ENCODE measurements at places on chromosomes 11 and 22.

DNA sequence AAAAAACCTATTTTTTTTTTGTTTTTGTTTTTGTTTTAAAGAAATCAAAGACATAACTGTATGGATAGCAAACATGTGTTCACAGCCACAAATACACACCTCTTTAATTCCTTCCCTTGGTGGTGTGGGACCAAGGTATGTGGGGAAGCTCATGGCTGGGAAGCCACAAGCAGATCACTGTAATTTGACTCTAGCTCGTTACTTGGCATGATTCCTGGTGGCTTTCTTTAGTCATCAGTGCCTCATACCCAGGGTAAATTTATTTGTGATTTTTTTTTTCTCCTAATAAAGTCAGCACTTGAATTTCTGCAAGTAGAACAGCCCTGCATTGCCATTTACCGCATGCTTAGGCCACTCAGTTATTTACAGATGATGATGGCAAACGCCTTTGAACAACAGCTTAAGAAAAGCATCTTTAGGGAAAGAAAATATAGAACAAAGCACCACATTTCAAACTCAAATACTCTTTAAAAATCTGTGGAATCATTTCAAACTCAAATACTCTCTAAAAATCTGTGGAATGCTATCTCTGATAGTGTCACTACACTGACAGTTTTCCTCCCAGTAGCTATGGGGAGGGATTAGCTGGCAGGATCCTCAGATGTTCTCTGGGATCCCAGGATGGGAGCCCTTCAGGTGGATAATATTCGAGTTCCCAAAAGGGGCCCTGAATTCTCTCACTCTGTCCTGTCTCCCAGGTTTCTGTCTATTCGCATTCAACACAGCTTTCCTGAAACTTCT is 687.2 kb downstream of the OPCML start:
- no peak for ATAC-seq

DNA sequence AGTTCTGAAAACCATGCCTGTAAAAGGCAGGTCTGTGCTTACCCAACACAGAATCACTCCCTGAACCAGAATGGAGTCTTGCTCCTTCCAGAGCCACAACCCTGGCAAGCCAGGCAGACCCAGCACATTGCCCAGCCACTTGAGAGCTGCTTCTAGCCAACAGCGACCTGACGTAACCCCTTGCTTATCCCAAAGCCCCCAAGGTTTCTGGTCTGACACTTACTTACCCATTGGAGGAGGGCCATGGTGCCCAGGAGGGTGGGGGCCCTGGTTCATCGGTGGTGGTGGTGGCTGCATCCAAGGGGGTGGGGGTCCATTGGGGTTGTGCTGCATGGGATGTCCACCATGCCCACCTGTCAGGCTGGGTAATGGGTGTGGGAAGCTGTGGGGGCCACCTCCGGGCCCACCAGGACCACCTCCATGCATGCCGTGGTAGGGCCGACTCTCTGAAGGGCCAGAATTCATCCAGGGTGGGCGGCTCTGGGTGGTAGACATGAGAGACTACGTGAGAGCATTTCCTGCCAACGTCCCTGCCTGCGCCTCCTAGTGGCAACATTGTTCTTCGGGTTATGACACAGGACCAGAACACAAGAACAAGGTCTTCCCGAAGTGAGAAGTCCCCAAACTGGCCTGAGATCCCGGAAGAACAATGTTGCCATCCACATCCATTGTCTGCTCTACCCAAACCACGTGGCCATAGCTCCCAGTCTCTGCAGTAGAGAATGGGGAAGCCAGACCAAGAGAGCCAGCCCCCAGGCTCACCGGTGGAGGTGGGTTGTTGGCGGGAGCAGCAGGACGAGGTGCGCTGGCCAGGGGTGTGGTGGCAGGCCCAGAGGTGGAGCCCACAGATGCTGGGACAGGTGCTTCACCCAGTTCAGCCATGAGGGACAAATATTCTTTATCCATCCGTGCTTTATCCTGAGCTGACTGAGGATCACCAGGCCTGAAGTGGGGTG is 7.8 kb upstream of the PYGM start:
- ATAC-seq: peak; percentile 63

GRCh38 chr11:13776134-13776815 is 107.8 kb downstream of the FAR1 start:
- no peak for ATAC-seq

DNA sequence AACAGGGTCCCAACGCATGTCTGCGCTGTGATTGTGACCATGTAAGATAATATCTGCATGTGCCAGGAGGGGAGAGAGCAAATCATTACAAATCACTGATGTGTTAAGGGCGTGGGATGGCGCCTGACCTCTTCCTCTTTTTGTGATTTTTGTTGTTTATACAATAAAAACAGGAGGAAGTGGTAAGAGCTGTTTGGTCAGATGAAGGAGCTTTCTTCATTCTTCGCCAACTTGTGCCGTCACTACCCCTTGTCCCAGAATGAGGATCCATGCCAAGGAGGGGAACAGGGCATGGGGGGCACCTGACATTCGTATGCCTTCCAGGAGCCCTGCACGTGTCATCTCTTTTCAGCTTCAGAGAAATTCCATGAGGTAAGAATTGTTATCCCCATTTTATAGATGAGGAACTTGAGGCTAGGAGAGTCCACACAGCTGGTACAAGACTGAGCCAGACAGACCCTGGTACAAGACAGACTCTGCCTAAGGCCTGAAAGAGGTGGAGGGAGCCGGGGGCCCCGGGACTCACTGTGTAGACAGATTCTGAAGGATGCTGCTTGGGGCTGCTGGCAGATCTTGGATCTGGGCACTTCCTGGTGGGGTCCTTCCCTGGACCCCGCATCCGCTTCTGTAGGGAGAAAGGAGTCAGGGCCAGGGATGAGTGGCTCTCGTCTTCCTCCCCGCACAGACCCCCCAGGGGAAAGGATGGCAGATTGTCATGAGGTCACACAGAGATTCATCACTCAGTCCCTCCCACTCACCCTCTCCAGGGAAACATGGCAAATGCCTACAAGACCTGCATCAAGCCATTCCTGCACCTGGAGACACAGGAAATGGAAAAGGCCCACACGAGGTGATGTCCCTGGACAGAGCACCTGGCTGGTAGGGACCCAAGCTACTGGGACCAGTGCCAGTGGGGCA is 34.6 kb downstream of the NFAM1 start:
- no peak for ATAC-seq

GRCh38 chr11:44727373-44728287 is 868 bp downstream of the TSPAN18 start:
- peak; percentile 95 for ATAC-seq

- ATAC-seq: no peak
These were observed 8.4 kb upstream of the IRAG1 start for GRCh38 chr11:10701982-10702381.

DNA sequence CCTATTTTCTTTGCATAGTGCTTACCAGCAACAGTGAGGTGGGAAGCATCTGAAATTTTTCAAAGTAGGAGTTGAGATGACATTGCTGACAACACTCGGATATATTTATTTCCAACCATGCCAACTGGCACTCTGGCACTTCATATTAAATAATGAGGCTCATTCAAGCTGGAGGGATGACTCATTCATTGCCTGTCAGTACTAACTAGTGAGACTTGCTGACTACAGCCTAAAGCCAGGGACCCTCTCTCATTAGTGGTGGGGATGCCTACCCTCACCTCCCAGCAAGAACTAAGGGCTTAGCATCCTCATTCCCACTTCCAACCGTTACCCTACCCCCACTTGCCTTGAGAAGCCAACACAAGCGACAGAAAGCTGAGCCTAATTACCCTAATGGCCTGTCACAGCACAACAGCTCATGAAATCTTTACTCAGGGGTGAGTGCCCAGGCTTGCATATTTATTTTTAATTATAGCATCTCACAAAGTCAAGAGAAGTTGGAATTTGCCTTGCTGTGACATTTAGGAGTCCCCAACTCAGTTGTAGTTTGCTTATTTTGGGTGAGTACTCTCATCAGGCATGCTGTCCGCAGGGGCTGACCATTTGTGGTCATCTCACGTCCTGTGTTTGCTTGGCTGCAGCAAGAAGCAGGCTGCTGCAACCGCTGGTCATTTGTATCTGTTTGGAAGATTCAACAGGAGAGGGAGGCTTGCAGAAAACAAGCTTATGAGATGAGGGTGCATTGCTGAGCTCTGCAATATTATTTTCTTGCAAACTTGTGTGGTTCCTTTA is 181.6 kb upstream of the POU2AF2 start:
- peak; percentile 78 for ATAC-seq

DNA sequence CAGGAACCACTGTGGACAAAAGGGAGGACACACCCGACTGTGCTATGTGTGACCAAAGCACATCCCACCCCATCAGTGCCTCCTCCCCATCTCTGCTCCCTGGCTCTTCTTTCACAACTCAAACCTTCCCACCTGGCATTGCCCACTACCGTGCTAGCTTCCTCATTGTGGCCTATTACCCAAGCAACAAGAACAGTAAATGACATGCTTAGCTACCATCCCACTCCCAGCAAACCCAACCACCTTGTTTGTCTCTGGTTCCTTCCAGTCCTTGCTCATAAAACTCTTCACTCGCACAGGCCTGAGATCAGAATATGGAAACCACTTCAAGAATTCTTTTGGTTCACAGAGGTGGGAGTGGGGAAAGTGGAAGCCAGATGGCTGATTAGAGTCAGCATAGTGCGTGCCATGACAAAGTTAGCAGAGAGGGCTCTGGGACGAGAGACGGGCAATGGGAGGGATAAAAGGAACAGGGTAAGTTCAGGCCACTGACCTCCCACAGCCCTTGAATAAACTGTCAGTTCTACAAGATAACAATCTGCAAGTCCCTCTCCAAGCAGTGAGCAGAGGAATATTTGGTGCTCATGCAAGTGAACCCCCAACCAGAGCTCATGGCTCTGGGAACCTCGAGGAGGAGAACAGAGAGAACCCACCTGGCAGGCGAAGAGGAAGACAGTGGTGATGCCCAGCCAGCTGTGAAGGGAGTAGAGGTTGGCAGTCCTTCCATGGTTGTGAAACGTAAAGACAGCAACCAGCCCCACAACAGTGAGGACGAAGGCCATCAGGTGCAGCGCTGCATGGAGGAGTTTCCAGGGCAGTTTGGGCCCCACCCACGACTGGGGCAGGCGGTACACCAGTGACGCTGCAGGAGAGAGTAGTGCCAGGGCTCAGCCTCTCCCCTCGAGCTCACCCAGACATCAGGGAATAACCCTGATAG is 8.3 kb downstream of the CYB561A3 start:
- no peak for ATAC-seq

DNA sequence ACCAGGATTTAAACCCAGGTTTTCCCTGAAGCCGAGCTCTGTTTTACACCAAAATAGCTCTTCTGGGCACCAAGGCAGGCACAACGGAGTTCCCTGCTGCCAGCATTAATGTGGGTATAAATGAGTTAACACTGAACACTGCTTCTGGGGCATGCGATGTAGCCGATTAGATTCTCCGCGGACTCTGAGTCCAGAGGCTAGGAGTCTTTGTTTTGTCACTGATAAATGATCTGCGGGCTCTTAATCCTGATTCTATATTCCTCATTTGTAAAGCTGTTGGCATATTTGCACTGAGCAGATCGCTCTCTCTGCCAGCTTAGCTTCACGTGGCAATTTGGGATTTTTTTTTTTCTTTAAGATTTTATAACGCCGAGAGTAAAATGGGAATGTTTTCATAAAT is 16.8 kb upstream of the LDLRAD3 start:
- peak; percentile 88 for ATAC-seq

DNA sequence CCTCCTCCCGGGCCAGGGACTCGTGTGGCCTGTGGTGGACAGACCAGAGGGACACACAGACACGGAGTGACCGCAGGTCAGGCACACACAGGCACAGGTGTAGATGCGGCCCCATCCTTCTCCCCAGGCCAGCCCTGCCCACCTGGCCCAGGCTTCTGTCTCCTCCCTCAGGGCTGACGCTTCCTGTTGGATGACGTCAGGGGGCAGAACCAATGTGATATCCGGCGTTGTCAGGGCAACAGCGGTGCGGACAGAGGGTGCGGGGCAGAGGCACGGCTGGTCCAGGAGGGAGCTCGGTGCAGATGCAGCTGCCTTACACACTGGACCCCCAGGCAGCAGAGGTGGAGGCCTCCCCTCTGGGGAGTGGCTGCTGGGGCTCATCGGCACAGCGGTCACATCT is 2.9 kb upstream of the TUBGCP6 start:
- ATAC-seq: peak; percentile 2

GRCh38 chr11:13576995-13577394 is 81.2 kb upstream of the PTH start:
- no peak for ATAC-seq

DNA sequence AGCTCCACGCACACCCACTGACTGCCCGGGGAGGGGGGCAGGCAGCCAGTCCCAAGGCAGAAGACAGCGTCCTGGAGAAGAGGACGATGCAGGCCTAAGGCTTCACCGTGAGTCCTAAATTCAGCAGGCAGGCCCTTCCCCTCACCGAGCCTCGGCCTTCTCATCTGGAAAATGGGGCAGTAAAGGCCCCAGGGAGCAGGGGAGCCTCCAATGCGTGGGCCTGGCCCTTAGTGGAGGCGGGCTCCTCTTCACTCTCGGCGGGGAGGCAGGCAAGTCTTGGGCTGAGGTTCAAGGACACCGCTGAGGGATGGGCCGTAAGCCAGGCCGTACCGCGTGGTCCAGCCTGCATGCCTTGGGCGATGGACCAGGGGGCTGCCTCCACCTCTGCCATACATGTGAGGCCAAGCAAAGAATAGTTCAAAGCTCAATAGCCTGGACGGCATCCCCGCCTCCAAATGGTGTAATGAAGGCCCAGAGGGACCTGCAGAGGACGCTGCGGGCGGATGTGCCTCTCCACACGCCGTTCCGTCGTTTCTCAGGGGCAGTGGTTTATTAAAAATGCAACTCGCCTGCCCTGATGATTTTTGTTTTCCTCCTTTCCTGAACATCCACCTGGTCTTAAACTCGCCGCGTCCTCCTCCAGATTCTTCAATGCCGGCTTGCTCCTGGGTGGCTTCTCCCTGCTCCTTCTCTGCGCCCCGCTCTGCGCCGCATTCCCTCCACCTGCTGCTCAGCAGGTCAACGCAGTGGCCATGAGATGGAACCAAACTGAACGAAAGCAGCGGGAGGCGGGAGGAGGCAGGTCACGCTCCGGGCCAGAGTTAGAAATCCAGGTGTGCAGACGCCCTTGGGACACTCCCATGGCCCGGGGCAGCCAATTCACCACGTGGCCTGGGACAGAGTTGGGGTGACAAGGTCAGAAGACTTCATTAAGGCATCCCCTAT is 627.8 kb downstream of the TBC1D22A start:
- no peak for ATAC-seq

DNA sequence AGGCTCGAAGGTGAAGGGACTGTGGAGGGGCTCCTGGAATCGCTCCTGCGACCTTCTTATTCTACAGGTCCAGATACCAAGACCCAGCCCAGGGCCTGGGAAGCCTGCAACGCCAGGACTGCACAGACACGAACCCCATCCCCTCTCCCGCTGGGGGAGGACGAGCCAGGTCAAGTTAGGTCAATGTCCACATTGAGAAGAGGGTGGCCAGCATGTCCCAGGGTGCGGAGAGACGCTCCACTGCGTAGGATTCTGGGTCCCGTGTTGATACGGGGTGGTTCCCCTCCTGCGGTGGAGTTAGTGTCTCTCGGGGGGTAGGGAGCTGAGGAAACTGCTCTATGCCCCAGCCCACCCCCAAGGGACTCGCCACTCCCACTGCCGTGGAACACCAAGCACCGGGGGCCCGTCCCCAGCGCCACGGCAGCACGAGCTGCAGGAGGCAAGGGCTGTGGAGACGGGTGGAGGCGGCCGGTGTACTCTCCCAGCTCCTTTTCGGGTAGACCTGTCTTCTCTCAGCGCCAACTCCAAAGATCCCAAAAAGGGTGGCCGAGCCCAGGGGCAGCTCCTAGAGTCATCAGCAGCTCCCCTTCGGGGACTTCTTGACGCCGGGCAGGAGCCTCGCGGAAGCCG is 1.6 kb downstream of the GSC2 start:
- no peak for ATAC-seq

- ATAC-seq: no peak
These were observed 165.6 kb downstream of the SHANK2 start for GRCh38 chr11:71086687-71087258.
